ENCODE measurements at places on chromosomes 4 and X.

DNA sequence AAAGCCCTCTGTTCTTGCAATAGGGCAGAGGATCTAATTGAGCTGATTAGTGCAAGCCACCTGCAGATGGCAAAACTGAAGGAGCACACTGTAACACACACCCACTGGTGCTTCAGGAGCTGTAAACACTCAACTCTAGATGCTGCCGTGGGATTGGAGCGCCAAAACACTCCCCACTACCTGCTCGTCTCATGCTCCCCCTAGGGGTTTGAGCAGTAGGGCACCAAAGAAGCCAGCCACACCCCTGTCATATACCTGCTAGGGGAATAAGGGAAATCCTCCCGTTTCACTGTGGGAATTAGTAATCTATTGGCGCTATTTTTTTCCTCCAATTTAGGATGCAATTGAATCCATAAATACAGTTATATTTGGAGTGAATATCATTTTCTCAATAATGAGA, 360.2 kb downstream of the GLUD2 start:
- no peak for DNase-seq

GRCh38 chr4:16897991-16898827, at the start of gene LDB2:
LDB2 (minus strand) TSS chr4:16898645.
- no peak for DNase-seq

- DNase-seq = no peak
These were observed 29.8 kb upstream of the C1QTNF7 start for GRCh38 chr4:15398001-15398400.

- DNase-seq = no peak
These were observed 209.8 kb downstream of the RTL9 start for GRCh38 chrX:110568441-110568840.

DNA sequence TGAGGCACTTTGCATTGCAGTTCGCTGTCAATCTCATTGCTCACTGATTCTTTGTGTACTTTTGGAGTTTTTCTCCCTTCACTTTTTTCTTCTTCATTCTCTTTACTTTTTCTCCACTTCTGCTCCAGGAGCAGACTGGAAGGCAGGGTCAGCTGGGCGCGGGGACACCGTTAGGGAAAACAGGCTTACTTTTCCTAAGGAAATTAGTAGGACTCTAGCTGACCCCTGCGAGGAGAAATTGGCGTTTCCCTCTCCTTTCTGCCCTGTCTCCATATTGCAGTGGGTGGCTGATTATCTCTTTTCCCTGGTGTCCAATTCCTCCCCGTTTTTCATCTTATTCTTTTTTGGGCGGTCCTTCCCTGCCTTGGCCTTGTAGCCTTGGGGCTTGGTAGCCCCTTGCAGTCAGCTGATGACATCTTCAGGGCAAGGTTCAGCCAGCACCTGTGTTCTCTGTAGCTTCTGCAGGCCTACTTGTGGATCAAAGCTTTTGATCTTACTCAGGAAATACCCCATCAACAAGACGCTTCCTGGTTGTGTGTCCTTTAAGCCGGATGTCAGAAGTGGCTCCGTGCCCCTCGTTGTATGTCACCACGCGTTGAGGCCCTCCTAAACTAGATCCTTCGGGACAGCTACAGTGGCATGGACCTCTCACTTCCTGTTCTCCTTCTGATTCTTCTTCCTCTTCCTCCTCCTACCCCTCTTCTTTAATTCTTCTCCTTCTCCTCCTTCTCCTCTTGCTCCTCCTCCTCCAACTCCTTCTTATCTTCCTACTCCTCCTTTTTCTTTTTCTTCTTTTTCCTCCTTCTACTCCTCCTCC, 36.1 kb downstream of the NBDY start:
- DNase-seq = no peak

DNA sequence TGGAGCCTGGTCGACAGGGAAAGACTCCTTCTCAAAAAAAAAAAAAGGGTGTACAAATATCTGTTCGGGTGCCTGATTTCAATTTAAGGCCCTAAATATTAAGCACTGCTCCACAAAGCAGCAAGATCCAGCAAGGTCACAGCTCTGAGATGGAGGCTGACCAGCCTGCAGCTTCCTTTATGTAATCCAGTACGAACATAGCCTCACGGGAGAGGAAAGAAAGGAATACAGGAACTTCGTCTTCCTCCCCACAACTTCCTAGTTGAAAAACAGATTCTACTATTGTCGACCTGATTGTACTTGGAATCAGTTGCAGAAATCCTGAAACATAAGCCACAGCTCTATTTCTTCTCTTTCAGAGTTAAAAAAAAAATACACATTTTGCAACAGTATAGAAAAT, 53.5 kb upstream of the TBC1D9 start:
- no peak for DNase-seq

GRCh38 chr4:102311912-102312311, 33.4 kb downstream of the SLC39A8 start:
- no peak for DNase-seq
